ENCODE measurements at places on chromosomes 2 and 18.

GRCh38 chr2:62738981-62739936, 33.7 kb downstream of the EHBP1 start:
- no peak for DNase-seq

DNA sequence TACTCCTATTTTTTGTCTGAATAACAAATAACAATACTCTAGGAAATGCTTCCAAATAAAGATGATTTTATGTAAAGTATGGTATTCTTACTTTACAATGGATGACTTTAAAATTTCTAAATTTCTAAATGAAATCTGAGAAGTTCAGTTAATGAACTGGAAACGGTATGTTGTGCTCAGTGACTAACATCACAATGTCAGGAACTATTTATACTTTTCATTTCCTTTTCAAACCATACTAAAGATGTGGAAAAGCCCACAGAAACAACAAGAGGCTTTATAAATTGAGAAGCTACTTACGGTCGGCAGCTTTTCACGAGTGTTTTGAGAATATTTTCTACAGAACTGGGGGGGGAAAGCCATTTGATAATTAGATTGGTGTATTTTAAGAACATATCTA, 31.1 kb downstream of the PSME4 start:
- no peak for DNase-seq

GRCh38 chr2:219474285-219475060, 24.2 kb upstream of the GMPPA start:
- no peak for DNase-seq

DNA sequence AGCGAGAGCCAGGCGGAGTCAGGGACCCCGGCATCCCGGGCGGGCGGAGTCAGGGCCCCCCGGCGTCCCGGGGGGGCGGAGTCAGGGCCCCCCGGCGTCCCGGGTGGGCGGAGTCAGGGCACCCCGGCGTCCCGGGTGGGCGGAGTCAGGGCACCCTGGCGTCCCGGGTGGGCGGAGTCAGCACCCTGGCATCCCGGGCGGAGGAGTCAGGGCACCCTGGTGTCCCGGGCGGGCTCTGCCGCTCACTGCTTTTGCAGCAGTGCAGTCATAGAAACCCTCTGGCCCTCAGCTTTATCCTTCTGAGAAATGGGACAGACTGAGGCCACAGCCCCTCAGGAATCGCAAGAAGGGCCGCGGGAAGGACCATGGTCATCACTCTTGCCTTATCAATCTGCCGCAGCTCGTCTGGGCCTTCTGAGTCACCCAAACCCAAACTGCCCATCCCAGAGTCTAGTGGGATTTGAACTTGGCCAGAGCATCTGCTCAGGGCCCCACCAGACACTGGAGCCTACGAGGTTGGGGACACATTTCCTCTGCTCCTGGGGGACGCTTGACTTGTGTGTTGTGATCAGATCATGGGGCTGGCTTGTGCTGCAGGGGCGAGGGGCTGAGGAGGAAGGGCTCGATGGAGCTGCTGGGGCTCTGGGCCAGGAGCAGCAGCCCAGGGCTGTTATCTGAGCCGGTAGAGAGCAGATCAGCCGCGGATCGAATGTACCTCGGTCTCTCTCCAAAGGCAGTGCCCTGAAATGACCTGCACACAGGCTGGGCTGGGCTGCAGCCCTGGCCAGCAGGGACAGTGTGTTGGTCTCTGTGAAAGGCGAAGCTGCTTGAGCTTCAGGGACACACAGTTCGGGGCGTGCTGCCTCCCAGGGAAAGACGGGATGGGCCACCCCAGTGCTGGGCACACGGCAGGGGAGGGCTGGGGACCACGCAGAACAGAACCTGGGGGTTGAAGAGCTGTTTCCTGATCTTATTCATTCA, 290.1 kb upstream of the HDAC4 start:
- DNase-seq, result no peak

GRCh38 chr18:23102493-23103261, 32.6 kb upstream of the CABLES1 start:
- no peak for DNase-seq

DNA sequence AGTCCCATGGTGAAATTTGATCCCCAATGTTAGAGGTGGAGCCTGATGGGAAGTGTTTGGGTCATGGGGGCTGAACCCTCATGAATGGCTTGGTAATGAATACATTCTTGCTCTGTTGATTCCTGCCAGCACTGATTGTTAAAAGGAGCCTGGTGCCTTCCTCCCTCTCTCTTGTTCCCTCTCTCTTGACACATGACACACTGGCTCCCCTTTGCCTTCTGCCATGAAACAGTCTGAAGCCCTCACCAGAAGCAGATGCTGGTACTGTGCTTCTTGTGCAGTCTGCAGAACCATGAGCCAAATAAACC, 30.6 kb upstream of the EPC2 start:
- no peak for DNase-seq

- DNase-seq, result no peak
Observed at GRCh38 chr2:27870724-27871123, 19.5 kb downstream of the RBKS start.

GRCh38 chr2:63064197-63064596, 13.6 kb downstream of the OTX1 start:
- no peak for DNase-seq

DNA sequence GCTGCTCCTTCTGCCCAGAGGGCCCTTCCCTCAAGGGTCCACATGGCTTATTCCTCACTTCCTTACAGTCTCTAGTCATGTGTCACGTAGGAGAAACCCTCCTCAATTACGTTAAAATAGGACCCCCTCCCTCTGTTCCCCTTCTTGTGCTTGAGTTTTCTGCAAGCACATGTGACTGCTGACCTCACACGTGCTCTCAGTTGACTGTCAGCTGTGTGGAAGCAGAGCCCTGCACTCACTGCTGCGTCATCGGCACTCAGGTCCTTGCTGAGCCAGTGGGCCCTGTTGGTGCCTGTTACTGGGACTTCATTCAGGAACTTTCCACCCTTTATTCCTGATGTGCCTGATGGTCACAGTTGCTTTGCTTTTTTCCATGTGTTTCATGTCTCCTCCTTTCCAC, 11.1 kb downstream of the ATG16L1 start:
- DNase-seq, result no peak

DNA sequence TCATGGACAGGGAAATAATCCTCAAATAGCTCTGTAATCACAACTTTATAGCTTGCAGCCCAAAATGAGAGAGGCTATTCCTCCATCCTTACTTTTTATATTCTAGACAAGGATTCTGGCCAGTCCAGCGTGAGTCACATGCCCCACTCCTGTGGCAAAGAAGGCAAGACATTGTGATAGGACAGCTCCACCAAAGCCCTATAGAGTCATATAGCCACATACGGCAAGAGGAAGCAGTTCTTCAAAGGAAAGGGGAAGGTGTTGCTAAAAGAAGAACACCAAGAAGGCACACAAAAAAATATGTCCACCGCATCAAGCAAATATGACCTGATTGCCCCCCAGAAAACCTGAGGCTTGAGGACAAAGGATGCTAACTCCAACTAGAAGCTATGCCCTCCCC, 3.4 kb upstream of the GFPT1 start:
- no peak for DNase-seq

GRCh38 chr2:71796174-71796593, 342.8 kb downstream of the DYSF start:
- no peak for DNase-seq

GRCh38 chr2:33497221-33497650, 20.8 kb downstream of the RASGRP3 start:
- DNase-seq, result no peak

Data from stimulated activated CD4-positive, alpha-beta T cell treated with anti-CD3 and anti-CD28 coated beads, Interleukin-1b, Interleukin-23, amount 100 ng/mL, for 1 hour (primary cell).